ENCODE measurements at places on chromosomes 12 and 14.
A peak's percentile ranks its signal among the peaks of the same experiment; 100 is the strongest.

GRCh38 chr14:28608851-28609828, 157.4 kb upstream of the FOXG1 start:
- peak; percentile 71 for DNase-seq

DNA sequence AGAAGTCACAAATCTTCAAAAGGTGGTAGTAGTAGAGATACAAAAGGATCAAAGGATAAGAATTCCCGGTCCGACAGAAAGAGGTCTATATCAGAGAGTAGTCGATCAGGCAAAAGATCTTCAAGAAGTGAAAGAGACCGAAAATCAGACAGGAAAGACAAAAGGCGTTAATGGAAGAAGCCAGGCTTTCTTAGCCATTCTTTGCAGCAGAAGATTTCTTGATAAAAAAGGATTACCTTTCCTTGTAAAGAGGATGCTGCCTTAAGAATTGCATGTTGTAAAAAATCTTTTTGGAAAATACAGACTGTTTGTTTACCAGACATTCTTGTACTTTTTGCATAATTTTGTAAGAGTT, 6.6 kb downstream of the PNN start:
- no peak for DNase-seq

DNA sequence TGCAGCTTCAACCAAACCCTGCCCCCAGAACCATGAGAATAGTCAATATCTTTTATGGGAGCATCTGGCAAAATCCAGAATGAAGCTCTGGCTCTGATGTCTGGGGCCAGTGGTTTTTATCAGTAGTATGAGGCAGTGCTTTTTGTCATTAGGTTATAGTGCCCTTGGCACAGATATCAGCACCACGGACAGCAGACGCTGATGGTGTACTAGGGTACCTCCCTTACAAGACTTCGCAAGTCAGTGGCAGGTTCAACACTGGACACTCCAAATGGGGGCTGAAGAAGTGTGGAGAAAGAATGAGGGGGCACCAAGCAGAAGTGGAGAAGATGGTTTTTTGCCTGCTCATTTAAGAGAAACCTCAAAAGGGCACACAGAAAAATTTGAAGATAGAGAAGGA, 68.2 kb upstream of the E2F7 start:
- peak; percentile 41 for DNase-seq

GRCh38 chr14:103161054-103161397, 37.8 kb downstream of the TNFAIP2 start:
- no peak for DNase-seq

- no peak for DNase-seq
These were observed 83.0 kb upstream of the METAP2 start for GRCh38 chr12:95390932-95391331.

DNA sequence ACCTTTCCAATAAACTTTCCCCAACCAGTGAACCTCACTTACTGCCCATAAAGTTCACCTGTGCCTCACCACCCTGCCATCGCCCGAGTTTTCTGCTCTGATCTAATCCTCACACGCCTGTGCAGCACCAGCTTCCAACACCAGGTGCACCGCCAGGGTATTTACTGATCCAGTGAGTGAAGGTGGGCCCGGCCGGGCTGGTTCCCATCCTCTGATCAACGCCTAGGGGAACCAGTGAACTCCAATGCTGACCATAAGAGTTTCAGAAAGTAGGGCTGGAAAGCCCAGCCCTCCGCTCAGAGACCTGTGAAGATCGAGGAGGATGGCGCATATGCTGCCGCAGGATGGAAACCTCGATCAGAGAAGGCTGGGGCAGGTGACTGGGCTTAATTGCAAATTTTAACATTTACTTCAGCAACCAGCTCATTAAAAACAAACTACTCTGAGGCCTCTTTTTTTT, 685 bp upstream of the MYL6B start:
- DNase-seq, result no peak

DNA sequence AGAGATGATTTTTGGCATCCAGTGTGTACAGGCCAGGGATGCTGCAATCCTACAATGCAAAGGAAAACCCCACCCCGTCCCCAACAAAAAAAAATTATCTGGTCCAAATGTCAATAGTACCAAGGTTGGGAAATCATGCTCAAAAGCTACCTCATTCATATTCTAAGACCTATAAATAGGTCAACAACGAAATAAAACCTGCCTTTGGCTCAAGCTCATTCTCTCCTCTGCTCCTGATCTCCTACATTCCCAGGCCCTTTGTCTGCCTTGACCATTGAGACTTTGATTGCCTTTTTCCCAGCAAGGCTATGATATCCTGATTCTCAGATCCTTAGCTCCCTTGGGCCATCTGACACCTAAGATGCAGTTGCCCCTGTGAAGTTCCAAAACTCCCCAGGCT, 30.0 kb downstream of the ANKS1B start:
- DNase-seq, result no peak

DNA sequence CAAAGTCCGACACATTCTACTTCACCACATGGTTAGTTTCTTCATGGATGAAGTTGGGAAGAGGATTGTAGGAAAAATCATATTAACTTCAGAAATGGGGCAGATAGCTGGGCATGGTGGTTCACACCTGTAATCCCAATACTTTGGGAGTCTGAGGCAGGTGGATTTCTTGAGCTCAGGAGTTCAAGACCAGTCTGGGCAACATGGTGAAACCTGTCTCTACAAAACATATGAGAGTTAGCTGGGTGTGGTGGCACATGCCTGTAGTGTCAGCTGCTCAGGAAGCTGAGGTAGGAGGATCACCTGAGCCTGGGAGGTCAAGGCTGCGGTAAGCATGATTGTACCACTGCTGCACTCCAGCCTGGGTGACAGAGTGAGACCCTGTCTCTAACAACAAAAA, 49.5 kb upstream of the PCED1B start:
- DNase-seq, result no peak

DNA sequence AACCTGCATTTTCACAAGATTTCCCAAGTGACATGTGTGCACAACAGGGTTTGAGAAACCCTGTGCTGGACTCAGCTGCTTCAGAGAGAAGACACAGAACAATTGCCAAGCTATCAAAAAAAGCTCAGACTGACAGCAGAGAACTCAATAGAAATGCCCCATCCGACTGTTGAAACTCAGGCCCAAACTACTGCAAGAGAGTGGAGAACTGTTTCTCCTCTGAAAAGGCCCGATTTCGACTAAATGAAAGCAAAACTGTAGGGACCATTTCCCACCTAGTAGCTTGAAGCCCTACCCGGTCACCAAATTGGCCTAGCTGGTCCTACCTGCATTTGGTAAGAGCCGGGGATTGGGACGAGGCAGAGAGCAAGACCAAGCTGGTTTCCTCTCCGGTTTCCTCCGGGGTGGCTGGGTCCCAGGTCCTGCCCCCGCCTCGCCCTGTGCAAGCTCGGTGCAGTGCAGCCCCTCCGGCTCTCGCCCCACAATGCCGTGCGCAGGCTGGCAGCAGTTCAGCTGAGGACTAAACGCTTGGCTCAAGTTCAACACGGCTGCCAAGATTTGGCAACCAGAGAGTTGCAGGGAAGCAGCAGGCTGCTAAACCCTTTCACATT, 1180.6 kb downstream of the VRK1 start:
- no peak for DNase-seq

- no peak for DNase-seq
These were observed 376.9 kb upstream of the LRFN5 start for GRCh38 chr14:41229824-41230223.

- no peak for DNase-seq
These were observed 144.9 kb upstream of the PELI2 start for GRCh38 chr14:55973285-55973800.

DNA sequence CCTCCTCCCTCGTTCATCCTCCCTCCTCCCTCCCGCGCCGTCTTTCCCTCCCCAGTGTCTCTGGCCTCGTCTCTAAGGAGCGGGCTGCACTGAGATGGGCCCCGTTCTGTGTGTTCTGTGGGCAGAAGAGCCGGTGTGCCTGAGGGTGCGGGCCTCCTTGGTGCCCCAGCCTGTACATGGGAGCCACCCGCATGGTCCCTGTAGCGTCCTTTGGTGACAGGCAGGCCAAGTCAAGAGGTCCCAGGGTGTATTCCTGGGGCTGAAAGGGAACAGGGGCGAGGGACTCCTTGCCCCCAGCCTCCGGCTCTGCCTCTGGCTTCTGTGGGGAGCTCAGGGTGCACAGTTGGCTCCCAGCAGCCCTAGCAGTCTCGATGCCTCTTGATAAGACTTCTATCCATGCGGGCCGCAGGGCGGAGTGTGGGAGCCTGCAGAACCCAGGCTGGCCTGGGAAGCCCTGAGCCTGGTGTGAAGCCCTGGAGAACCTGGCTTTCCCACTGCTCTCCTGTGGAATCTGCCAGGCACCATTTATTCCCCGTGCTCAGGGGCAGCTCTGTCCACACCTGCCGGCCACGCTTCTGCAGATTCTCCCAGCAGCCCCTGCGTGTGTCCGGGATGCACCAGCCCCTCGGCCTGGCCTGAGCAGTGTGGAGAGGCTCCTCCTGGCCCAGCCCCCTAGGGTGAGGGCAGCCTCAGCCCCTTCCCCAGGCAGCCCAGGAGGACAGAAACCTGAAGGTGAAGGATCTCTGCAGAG, 181.3 kb downstream of the KIF26A start:
- no peak for DNase-seq

DNA sequence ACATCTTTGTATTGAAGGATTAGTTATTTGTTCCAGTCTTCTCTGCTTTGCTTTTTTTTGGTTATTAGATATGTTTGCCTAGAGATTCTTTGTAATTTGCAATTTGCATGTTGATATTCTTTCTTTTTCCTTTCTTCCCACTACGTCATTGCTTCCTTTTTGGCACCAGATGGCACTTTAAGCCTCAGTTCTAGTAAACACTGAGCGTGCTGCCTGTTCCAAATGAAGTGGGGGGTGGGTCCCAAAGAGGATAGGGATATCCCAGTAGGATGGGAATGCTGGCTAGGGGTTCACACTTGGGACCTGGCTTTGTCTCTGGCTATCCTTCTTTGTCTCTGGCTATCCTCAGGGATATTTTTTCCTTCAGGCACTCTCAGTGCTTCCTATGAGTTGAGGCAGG, 17.0 kb downstream of the EAPP start:
- no peak for DNase-seq

All from KBM-7 (cell line).